CD8-positive, alpha-beta T cell (primary cell): ENCODE measurements at places on chromosomes 11 and 22.

GRCh38 chr11:125398994-125399640, 96.9 kb downstream of the FEZ1 start:
- no peak for DNase-seq

DNA sequence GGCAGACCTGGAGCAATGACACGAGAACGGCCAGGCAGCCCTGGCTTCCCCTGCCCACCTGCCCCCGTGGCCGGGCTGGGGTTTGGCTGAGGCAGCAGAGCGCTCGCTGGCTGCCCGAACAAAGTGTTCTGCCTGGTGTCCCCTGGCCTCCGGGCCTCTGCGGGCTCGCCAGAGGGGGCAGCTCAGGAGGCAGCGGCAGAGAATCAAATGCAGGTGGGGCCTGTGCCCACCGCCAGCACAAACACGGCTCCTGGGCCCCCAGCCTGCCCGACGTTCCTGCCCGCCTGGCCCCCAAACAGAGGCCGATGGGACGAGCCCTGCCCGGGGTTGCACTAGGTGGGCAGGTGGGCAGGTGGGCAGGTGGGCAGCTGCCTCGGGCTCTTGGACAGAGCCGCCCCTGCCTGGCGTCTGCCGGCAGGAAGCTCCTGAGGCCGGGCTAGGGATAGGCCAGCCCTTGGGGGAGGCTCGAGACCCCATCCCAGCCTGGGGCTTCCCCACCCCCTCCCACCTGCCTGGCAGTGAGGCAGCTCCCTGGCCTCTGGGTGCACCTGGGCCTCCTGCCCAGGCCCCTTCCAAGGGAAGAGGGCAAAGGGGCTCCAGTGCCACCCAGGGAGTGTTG, 46.8 kb downstream of the CDKN1C start:
- DNase-seq = no peak

DNA sequence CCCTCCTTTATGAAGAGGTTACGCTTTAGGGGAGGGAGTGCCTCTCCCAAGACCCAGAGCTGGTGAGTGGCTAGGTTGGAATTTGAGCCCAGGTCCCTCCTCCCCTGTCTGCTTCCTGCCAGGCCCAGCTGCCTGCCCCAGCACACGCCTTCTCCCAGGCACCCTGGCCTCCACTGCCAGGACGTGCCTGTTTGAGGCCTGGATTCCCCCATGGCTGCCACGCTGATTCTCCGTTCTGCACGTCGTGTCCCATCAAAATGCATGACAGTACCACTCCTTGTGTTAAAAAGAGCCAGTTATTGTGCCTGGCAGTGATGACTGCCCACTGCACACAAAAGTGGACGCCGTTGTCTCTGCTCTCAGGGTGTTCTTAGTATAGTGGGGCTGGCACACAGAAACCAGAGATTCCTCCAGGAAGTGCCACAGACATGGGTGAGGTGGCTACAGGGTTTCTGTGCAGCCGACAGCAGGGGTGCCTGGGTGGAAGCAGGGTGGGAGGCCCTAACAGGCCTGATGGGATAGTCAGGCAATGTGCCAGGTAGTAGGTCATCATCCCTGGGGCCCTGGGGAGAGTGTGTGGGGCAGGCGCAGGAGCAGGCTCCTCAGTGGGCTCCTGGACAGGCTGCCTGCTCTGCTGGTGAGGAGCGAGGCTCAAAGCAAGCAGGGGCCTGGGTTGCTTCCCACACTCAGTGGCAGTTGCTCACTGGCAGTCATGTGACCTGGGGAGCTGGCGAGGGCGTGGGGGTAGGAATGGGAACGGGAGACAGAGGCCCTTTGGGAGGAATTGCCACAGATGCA, 24.2 kb downstream of the MED15 start:
- no peak for DNase-seq

GRCh38 chr11:77789061-77789730, 31.3 kb downstream of the RSF1 start:
- no peak for DNase-seq

- DNase-seq = peak; percentile 53
These were observed 88.4 kb downstream of the PDE2A start for GRCh38 chr11:72585762-72586311.
